ENCODE measurements at places on chromosomes 5 and 9.

- DNase-seq, result no peak
Measured at GRCh38 chr5:148849461-148849860, 23.1 kb downstream of the ADRB2 start.

DNA sequence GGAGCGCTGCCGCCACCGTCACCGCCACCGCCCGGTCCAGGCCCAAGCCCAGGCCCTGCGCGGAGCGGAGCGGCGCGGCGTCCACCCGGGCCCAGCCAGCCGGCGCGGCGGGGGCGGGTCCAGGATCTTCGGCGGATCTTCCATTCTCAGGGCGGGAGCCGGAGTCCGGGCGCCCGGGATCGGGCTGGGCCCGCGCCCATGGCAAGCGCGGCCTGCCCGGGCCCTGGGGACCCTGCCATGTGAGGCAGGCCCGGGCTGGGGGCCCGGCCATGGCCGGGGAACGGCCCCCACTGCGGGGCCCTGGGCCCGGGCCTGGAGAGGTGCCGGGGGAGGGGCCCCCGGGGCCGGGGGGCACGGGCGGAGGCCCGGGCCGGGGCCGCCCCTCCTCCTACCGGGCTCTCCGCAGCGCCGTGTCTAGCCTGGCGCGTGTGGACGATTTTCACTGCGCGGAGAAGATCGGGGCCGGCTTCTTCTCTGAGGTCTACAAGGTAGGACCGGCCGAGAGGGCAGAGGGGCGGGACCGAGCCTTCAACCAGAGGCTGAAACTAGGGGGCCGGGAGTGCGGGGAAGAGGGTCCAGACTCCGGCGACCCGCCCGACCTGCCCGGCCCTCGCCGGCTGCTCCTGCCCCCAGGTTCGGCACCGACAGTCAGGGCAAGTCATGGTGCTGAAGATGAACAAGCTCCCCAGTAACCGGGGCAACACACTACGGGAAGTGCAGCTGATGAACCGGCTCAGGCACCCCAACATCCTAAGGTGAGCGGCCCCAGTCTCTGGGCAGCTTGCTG is 482 bp downstream of the TESK1 start:
- peak; percentile 53 for DNase-seq

DNA sequence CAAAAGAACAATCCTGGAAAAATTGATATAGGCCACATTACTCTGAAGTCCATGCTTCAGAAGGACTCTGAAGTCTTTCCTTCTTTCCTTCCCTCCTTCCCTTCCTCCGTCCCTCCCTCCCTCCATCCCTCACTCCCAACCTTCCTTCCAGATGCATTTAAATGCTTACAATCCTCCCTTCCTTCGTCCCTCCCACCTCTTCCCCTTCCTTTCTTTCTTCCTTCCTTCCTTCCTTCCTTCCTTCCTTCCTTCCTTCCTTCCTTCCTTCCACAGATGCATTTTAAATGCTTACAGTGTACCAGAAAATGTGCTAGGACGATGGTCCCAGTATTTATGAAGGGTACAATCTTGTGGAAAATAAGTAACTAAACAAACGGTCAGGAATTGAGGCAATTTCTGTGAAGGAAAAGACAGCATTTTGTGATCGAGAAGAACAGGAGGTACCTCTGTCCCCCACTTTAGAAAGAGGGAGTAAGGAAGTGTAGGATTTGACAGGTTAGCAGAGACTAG is 181.3 kb upstream of the TUT7 start:
- DNase-seq, result no peak

DNA sequence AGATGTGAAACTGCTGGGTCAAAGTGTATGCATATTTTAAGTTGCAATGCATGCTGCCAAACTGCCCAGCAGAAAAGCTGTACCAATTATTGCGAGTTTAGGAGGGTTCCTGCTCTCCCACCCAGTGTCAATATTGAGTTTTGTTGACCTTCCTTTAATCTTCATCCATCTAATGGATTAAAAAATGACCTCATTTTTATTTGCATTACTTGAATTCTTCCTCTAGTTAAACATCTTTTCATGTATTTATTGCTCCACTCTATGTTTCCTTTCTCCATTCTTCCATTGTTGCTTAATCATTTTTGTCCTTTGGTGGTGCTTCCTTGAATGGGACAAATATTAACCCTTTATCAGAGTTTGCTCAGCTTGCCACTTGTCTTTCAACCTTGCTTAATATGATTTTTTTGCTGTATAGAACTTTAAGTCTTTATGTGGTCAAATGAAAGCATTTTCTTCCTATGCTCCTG is 32.4 kb downstream of the TLE1 start:
- no peak for DNase-seq

GRCh38 chr9:35686222-35687203 is 3.2 kb downstream of the TPM2 start:
- no peak for DNase-seq

- DNase-seq, result no peak
Measured at GRCh38 chr5:180161420-180162303, 47.3 kb downstream of the RASGEF1C start.

DNA sequence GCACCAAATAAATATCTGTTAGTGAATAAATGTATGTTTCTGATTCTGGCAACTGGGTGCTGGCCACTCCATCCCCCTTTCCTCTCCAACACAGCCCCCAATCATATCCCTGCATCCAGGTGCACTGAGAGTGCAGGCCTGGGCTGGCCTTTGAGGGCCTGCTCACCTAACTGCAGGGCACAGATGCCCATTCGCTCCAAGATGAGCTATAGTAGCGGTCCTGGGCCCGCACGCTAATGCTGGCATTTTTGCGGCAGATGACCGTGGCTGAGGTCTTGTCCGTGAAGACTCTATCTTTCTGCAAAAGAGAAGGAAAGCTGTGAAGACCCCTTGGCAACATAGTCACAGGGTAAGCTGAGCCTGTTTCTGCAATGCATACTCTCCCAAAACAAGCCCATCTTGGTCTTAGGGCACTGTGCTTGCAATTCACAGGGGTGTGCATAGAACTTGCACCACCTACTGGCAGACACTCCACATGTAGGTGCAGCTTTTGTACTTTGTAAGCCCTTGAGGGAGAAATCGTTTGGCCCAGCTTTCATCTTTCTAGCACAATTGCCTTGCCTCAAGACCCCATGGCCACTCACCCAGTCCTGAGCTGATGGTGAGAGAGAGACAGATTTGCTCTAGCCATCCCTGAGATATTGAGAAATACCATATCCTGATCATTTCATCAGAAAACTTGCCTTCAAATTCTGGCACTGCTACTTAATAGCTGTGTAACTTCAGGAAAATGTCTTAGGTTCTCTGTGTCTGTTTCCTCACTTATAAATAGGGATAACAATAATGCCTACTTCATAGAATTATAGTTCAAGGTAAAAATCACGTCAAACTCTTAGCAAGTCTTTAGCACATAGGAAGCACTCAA is 13.5 kb downstream of the IL12B start:
- DNase-seq, result no peak

GRCh38 chr5:95631991-95632675 is 12.2 kb downstream of the GPR150 start:
- DNase-seq, result no peak

DNA sequence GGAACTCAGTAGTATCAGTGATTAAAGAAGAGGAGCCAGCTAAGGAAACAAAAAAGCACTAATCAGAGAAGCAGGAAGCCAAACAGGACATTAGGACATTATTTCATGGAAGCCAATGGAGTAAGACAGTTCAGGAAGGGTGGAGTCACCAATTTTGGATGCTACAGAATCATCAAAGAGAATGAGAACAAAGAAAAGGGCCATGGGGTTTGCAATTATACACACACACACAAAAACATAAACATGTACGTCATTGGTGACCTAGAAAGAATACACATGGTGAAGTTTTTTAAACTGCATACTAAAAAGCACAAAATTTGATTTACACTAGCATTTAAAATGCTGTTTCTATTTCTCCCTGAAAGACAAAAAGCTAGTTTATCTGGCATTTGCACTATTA is 96.8 kb upstream of the MRPS30 start:
- no peak for DNase-seq

- DNase-seq, result no peak
Measured at GRCh38 chr5:135391116-135391868, 7.7 kb downstream of the MACROH2A1 start.

DNA sequence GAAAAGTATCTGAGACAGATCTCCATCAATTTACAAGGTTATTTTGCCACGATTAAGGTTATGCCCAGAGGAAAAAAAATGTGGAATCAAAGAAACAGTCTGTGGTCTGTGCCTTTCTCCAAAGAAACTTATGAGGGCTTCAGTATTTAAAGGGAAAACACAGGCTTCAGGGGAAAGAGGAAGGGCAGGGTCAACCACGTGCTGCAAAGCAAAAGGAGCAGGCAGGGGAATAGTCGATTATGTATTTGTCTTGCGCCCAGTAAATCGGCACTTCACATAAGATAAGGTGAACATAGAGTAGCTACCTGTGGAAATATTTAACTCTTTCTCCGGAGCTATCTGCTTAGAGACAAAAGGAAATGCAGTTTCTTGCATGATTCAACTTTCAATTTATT is 343.7 kb downstream of the RAB3C start:
- no peak for DNase-seq

- DNase-seq, result no peak
Measured at GRCh38 chr5:122908662-122909061, 63.2 kb downstream of the SNX24 start.

DNA sequence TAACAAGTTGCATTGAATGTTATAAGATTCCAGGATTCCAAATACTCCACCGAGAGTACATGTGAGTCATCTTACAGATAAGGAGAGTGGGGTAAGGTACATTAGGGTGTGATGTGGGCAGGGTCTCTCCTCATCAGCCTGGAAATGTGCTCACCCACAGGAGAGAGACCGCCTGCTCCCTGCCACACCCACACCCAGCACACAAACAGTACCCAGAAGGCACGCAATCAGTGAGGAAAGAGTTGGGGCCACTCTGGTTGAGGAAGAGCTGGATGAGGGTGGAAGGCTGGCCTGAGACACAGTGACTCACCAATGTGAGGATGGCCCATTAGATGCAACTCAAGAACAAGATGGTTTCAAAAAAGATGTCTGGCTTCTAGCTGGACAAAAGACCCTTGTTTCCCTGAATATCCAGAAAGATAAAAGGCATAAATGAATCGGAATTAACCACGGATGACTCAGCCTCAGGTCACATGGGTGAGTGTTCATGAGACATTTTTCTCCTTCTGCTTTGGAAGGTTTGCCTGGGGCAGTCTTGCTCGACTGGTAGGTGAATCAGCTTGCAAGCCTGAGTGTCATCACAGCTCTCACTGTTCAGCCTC is 51.1 kb upstream of the LHFPL2 start:
- no peak for DNase-seq

DNA sequence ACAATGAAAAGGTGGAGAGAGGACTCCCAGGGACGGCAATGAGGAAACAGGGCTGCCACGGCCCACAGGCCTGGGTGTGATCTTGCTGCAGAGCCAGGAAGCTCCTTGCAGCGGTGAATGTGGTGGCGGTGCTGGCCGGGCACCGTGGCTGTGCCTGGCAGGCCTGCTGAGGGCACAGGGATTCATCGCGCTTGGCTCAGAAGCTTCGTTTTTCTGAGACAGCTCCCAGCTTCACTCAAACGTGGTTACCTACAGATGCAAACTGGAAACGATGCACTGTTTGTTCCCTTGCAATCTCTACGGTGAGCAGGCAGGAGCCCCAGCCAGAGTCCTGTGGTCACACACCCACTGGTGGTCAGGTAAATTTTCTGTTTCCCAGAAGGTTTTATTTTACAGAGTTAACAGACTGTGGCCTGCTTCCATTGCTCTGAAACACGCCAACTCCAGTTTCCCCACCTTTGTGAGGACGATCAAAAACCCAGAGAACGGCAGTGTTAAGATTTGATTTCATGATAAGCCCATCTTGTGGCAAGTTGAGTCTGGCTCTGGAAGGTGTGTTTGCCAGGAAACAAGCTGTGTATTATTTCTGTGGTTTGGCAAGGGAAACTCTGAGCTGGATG is 183.9 kb downstream of the AUH start:
- DNase-seq, result no peak

- DNase-seq, result no peak
Measured at GRCh38 chr5:94250985-94251384, 367.4 kb downstream of the KIAA0825 start.

Measured in hindlimb muscle (tissue), 1 donor.